ENCODE measurements at places on chromosomes 11 and 22.

DNA sequence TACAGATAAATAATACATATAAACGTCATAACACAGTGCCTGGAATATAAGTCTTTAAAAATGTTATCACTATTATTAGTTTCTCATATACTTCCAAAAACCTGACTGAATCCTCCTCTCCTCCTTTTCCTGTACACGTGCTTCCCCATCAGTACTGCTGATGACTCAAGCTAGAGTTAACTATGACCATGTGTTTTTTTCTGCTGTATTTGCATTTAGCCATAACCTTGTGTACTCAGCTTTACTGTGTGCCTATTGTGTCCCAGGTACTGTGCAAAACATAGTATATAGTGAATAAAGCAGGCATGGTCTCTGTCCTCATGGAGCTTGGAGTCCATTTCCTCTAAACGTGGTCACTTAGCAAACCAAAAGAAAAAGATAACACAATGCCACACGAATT is 56.5 kb upstream of the ARHGAP32 start:
- no peak for DNase-seq

DNA sequence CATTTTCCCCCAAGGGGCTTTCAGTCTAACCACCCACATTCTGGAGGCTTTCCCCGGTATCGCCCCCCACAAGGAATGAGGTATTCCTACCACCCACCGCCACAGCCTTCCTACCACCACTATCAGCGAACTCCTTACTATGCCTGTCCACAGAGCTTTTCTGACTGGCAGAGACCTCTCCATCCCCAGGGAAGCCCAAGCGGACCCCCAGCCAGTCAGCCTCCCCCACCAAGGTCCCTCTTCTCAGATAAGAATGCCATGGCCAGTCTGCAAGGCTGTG is 14.6 kb upstream of the SLC25A18 start:
- no peak for DNase-seq

DNA sequence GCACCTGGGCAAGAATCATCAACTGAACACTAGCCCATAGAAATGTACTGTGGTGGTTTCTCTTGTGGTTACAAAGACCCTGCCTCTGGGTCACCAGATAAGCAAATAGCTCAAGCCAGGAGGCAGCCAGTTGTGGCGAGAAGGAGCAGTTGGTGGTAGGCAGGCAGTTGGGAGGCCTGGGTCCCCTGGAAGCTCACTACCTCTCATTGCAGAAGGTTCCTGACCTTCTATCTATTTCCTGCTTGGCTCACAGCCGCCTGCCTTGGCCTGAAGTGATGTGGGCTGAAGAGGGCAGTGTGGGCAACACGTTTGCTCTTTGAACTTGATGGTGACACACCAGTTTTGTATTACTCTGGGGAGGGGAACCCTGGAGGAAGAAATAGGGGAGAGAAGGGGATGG is 34.7 kb downstream of the NECTIN1 start:
- DNase-seq, result no peak

GRCh38 chr11:117230999-117231841 is 653 bp downstream of the PCSK7 start:
- DNase-seq, result no peak

GRCh38 chr11:4068962-4069361 is 25.6 kb upstream of the RRM1 start:
- no peak for DNase-seq

DNA sequence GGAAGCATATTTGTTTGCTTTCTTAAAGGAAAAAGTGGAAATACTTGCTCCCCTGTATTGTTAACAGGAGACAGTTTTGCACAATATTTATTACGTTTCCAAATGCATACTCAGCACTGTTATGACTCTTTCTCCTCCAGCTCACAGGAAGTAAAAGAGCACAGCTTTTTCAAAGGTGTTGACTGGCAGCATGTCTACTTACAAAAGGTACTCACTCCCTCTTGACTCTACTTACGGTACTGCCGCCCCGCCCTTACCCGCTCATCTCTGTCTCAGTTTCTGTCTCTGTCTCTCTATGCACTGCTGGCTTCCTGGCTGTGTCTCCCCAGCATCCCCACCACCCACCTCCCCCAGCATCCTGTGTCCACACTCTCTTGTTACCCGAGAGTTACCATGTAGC is 32.2 kb upstream of the MYO18B start:
- DNase-seq, result no peak

- no peak for DNase-seq
Measured at GRCh38 chr11:40403321-40403720, 1056.1 kb downstream of the LRRC4C start.

DNA sequence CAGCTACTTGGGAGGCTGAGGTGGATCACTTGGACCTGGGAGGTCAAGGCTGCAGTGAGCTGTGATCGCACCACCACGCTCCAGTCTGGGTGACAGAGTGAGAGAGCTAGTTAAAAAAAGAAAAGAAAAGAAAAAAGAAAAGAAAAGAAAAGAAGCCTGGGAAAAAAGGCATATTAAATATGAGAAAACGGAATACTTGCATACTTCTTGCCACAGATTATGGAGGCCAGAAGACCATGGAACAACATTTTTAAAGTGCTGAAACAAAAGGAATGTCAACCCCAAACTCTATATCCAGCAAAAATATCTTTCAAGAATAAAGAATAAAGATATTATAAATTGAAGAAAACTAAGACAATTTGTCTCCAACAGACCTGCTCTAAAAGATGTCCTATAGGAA is 191.9 kb downstream of the EFCAB6 start:
- DNase-seq, result no peak

Data from tibial artery (tissue), 4 donors.